Cortex of kidney (tissue), 1 donor: ENCODE measurements at places on chromosomes 2 and 18.

GRCh38 chr2:42841344-42841743 lies 49.0 kb upstream of the HAAO start:
- DNase-seq = no peak

DNA sequence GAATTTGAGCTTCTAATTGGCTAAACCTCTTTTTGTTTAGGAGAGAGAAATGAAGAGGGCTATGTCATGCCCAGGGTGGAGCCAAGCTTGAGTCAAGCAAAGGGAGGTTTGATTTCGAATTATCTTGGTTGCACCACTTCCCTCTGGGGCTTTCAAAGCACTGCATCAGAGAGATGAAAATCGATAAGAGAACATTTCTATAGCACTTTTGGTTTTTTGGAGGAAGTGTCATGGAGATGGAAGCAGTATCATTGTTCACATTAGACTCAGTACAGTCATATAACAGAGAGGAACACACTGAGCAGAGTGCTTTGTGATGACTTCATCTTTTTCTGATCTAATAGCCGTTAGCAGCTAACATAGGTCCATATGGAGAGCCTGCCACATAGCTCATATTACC lies 120.3 kb upstream of the UXS1 start:
- no peak for DNase-seq

GRCh38 chr2:231191896-231192872 lies 6.2 kb upstream of the ARMC9 start:
- no peak for DNase-seq

DNA sequence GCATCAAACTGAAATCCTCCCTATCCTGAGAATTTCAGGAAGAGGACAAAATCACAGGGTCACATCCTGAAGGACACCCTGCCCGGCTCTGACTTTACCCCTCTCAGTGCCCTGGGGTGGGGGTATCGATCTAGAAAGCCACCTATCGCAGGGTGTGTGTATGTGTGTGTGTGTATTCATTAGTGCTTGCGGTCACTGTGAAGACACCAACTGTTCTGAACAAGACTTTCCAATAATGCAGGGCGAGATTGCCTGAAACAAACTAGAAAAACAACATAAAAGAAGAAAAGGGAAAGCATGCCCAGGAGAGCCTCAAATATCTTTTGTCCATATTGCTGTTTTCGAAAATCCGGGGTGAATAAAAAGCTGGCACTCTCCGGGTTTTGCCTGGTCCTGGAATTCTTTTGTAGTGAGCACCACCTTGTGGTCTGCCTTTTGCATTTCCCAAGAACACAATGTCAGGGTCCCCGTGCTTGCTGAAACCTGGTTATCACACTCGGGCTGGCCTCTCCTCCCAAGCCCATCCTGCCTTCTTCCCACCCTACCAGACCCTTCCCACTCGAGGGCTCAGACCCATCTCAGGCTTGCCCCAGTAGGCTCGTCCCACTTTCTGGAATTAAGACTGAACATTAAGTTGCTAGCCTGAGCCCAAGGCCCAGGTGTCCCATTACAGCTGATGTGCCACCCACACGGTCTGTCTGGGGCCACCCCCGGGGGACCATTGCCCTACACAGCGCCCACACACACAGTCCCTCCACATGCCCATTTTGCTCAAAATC lies 25.0 kb upstream of the COPS8 start:
- no peak for DNase-seq

GRCh38 chr2:215698566-215698965 lies 262.7 kb upstream of the FN1 start:
- no peak for DNase-seq

- no peak for DNase-seq
These were observed 614 bp upstream of the FKBP1B start for GRCh38 chr2:24048769-24049484.

DNA sequence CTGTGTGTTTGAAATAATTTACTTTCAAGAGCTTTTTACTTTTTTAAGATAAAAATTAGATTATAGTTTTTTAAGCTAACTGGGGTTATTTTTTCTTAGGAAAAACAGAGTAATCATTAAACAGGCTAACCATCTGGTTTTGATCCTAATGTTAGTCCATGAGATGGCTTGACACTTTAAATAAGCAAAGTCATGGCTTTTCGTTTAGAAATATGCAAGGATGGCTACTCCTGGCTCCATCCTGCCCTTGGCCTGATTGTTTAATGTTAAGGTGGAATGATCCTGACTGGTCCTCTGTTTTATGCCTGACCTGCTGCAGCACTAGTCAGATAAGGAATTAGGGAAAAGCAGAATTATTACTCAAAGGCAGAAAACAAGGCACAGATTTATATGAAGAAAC lies 39.7 kb upstream of the PNPT1 start:
- DNase-seq = no peak

GRCh38 chr2:73069855-73070642 lies 1.5 kb downstream of the SFXN5 start:
- DNase-seq = no peak

GRCh38 chr2:120466704-120467054 lies 120.7 kb downstream of the INHBB start:
- no peak for DNase-seq

- no peak for DNase-seq
These were observed at the start of gene FBXO36 for GRCh38 chr2:229922449-229923386. TSS of gene FBXO36 (plus strand) at chr2:229922503. CDS start at chr2:229922514, 11 bp downstream.
